ENCODE measurements at places on chromosomes 13 and 19.

GRCh38 chr13:26976313-26976712 is 195.3 kb downstream of the USP12 start:
- no peak for DNase-seq

GRCh38 chr19:15640904-15641597 is 354 bp downstream of the CYP4F3 start:
- no peak for DNase-seq

- DNase-seq, result peak; percentile 27
Measured at GRCh38 chr13:105410602-105411001, 1124.9 kb downstream of the EFNB2 start.

DNA sequence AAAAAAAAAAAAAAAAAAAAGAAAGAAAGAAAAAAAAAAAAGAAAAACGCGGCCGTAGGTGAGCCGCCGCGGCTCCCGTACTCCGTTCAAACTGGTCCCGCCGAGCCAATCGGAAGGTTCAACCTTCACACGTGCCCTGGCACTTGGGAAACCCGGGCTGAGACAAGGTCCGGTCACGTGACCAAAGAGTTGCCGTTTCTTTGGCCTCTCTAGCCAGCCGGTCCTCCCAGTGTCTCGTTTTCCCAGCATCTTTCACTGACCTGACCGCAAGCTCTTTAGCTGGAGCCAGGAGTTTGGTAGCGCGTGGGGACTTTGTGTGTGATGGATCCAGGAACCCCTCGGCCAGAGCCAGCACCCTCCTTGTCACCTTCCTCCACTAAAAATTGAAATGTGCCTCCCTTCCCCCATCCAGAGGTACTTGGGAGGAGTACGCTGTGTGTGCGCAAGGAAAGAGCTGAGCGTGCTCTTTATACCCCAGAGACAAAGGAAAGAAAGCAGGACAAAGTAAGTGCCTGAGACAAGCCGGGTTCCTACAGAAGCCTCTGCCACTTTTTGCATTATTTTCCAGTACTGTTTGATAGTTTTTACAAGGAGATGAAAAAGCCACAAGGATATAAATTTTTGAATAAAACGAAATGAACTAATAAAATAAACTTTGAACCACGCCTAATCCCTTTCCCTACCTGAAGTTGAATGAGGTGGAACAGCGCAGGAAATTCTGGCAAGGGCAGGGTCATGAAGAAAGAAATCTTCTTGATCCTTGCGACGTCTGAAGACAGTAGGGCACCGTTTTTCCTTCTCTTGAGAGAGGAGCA is 959 bp downstream of the TNPO2 start:
- peak; percentile 85 for DNase-seq

DNA sequence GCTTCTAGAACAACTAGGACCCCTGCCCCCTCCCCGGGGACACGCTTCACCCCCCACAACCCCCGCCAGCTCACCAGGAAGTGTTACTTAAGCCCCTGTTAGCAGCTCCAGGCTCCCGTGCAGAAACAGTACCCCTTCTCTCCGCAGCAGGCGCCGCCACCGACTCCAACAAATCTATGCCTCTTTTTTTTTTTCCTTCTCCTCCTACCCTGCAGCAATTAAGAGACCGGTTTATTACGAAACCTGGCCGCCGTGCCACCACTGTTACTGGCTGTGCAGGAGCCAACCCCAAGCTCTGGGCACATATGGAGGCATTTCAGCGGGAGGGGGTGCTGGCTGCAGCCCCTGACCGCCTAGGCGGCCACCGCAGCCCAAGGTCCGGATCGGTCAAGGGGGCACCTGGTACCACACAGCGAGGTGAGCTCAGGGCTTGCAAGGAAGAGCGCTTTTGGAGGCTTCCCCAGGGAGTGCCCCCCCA is 2.4 kb downstream of the GADD45B start:
- DNase-seq, result peak; percentile 74

GRCh38 chr19:44050740-44051649 is 841 bp upstream of the ZNF223 start:
- peak; percentile 31 for DNase-seq

DNA sequence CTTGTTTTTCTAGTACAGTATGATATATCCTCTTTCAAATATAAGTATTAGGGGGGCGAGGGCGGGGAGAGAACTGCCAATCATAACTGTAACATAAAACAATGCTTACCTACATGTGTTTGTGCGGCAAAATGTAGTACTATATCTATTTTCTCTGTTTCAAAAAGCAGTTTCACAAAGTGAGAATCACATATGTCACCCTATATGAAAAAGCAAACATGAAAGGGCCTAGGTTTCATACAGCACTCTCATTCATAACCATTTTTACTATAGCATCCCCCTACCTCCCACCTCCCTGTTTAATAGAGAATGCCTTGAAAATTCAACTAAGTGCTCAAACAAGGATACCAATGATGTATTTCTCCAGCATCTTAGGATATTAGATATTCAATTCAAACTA is 5.2 kb downstream of the TGDS start:
- DNase-seq, result no peak
